ELR (cell line): ENCODE measurements at places on chromosomes 6 and 20.

DNA sequence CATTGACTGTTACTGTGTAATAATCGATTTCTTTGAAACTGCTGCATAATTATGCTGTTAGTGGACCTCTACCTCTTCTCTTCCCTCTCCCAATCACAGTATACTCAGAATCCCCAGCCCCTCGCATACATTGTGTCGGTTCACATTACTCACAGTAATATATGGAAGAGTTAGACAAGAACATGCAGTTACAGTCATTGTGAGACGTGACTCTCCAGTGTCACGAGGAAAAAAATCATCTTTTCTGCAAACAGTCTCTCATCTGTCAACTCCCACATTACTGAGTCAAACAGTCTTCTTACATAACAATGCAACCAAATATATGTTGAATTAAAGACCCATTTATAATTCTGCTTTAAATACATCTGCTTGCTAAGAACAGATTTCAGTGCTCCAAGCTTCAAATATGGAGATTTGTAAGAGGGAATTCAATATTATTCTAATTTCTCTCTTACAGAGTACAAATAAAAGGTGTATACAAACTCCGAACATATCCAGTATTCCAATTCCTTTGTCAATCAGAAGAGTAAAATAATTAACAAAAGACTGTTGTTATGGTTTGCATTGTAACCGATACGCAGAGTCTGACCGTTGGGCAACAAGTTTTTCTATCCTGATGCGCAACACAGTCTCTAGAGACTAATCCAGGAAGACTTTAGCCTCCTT, 113.3 kb downstream of the TMEM242 start:
- DNase-seq, result no peak

GRCh38 chr6:43705996-43706395, 18.4 kb upstream of the MRPS18A start:
- no peak for DNase-seq

DNA sequence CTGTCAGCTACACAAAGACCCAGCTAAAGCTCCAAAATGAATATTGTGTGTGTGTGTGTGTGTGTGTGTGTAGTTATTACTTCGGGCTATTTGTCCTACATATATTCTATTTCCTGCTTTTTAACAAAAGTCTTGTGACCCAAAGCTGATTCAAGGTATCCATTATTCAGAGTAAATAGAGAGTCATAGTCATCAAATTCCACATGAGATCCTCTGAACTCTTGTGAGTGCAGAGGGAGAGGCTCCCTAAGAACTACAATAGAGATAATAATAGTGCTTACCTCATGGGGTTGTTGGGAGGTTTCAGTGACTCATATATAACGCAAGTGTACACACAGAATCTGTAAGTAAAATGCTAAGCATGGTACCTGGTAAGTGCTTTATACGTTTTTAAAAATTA, 95.6 kb upstream of the SHLD1 start:
- peak; percentile 97 for DNase-seq

DNA sequence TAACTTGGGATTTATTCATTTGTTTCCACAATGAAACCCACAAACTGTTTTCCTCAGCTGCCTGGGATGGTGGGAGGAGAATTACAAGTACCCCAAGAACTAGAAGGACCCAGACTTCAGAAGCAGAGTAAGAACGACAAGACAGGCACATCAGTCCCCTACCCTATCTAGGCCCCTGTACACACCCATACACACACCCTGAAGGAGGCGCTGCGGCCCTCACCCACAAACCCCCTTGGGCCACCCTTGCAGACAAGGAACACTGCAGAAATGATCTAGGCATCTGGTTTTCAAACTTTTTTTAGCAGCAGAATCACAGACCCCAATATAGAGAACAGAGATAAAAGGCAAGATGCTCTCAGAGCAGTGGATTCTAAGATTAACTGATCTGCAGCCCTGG, 55.0 kb downstream of the TRERF1 start:
- no peak for DNase-seq

DNA sequence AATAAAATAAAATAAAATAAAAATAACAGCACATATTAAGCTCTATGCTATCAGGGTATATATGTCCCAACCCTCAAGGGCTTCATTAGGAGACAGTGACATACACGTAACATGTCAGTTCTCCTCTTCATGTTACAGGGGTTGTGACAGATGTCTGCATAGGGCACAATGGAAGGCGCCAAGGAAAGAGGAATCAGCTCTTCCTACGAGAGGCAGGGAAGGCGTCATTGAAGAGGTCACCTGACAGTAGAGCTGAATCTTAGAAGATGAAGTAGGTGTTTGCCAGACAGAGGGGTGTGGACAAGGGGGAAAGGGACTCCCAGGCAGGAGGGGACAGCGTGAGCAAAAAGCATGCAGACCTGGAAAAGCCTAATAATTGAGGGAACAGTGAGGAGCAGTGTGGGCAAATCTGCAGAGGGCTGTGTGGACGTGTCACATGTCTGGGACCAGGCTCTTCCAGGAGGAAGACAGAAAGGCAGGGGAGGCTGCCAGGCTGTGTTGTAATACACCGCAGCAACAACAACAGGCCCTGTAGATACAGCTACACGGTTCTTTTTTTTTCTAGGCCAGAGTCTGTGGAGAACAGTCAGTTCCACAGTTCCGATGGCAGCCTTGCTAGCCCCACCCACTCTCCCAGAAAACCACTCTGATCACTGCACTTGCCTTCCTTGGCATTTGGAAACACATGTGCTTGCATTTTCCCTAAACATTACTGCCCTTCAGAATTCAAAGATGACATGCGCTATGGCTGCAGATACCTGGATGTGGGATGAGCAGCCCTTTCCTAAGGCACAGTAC, 2.5 kb upstream of the FKBP5 start:
- DNase-seq, result no peak

DNA sequence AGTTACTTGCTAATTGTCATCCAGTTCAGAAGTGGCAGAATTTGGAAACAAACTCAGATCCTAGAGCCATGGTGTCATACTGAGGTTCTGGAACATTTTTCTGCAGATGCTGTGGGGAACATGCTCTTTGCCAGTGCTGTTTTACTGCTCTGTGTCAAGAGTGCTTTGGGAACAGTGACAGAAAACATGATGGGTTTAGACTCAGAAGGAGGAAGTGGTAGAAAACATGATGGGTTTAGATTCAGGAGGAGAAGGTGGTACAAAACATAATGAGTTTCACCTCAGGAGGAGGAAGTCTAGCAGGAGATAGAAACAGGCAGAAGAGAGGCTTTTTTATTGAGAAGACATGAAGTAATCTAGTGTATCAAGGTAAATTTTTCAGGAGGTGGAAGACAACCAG, 815.5 kb downstream of the DHX35 start:
- DNase-seq, result no peak

DNA sequence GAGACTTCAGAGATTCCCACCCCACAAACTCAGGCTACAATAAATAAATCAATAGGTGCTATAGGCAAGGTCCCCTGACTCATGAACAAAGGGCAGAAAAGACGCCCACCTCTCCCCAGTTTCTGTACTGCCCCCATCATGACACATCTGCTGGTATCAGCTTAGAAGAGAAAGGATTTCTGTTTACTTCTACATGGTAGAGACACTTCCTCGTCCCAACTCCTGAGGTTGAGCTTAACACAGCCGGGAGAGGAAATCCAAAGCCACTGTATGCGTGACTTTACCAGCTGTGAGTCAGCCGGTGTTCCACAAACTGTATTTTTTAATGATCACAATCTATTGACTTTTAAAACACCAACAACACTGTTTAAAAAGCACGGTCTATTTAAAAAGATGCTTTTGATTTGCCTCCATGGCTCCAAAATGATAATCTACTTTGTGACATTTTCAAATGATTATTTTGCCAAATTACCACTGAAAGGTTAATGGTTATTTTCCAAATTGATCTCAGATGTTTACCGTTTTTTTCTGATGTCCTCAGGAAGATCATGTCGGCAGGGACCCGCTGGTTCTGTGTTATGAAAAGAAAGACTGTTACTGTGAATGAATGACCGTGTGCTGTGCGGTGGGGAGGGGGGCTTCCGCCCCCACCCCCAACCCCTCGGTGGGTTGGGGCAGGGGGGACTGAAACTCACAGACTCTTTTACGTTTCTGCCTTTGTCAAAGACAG, 72.5 kb downstream of the ATP9A start:
- peak; percentile 91 for DNase-seq

GRCh38 chr6:140827593-140827992, 1305.1 kb upstream of the GJE1 start:
- no peak for DNase-seq

GRCh38 chr6:38302081-38302480, 337.6 kb downstream of the BTBD9 start:
- DNase-seq, result no peak

DNA sequence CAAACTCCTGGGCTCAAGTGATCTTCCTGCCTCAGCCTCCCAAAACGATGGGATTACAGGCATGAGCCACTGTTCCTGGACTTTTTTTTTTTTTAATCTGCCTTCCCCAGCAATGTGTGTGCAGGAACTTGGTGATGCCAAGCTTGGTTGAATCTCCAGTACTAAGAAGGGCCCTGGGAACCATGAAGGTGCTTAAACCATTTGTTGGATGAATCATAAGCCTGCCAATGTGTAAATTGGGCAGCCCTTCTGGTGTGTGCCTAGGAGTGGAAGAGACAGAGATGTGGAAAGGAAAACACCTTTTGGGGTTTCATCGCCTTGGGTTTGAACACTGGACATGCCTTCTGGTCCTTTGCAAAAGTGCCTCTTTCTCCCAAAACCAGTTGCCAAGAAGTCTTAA, 7.1 kb upstream of the SPO11 start:
- no peak for DNase-seq

DNA sequence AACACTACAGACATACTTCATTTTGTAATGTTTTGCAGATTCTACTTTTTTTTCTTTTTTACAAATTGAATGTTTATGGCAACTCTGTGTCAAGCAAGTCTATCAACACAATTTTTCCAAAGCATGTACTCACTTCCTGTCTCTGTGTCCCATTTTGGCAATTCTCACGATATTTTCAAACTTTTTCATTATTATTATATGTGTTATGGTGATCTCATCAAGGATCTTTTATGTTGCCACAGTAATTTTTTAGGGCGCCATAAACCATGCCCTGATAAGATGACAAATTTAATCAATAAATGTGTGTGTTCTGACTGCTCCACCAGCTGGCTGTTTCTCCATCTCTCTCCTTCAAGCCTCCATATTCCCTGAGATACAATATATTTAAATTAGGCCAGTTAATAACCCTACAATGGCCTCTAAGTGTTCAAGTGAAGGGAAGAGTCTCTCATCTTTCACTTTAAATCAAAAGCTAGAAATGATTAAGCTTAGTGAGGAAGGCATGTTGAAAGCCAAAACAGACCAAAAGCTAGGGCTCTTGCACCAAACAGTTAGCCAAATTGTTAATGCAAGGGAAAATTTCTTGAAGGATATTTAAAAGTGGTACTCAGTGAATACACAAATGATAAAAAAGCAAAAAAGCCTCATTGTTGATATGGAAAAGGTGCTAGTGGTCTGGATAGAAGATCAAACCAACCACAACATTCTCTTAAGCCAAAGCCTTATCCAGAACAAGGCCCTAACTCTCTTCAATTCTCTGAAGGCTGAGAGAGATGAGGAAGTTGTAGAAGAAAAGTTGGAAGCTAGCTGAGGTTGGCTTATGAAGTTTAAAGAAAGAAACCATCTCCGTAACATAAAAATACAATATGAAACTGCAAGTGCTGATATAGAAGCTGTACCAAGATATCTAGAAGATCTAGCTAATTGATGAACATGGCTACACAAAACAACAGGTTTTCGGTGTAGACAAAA, 194.4 kb upstream of the TAB2 start:
- DNase-seq, result no peak

DNA sequence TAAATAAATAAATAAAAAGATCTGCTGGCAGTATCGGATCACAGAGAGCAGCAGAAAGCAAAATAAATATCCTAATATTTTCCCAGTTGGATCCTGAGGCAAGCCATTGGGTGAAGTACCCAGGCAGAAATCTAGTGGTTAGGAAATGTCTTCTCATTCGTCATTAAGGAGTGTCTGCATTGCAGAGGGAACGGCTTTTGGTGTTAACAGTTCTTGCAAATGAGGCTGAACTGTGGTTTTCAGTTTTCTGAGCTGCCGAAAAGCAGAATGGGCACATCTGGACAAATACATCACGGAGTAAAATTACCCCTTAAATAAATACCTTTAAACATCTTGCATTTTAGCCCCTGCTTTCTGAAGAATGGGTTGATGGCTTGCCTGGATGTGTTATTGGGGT, 82.3 kb upstream of the MPC1 start:
- DNase-seq, result no peak

DNA sequence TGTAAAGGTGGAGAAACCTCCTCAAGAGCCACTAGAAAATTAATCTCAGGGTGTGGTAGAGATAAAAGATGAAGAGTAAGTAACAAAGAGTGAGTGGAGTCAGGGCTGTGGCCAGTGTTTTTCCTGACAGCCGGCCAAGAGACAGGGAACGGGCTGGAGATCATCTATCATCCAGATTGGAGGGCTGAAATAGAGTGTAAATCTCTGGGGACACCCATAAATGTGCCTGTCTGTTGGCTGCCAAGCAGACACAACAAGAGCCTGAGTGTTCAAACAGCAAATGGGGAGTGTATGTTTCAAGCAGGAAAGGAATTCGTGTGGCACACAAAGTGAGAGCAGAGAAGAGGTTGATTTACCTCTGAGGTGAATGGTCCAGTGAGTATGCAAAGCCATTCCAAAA, 326.4 kb upstream of the KHDRBS2 start:
- no peak for DNase-seq

- no peak for DNase-seq
Observed at GRCh38 chr20:60408435-60408834, 450.2 kb downstream of the CDH26 start.

GRCh38 chr6:144617708-144618107, 332.6 kb downstream of the UTRN start:
- DNase-seq, result no peak

- DNase-seq, result peak; percentile 43
Observed at GRCh38 chr6:50791900-50792508, 26.7 kb upstream of the TFAP2B start.

- DNase-seq, result peak; percentile 87
Observed at GRCh38 chr20:50980851-50981713, 22.5 kb downstream of the MOCS3 start.

- no peak for DNase-seq
Observed at GRCh38 chr20:6993511-6993910, 226.0 kb downstream of the BMP2 start.

GRCh38 chr6:30322527-30323501, 3.9 kb upstream of the TRIM39 start:
- peak; percentile 92 for DNase-seq

DNA sequence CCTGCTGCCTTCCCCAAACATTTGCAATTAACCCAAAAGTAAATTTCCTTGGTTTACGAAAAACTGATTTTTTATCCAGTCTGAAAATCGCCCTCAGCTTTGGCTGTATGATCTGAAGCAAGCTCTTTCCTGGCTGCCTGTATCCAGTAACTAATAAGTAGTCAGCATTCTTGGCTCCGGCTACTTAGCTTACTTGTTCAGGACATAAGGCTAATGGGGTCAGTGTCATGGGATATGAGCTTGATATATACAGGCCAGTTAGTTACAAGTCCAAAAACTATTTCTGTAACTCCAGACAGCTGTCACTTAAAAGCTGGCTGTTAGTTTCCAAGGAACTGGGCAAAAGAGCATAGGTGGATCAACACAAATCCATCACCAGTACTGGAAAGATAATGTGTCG, 56.2 kb downstream of the KHDC1L start:
- no peak for DNase-seq
